Naive thymus-derived CD8-positive, alpha-beta T cell (primary cell): ENCODE measurements at places on chromosomes 1 and 21. TPM values are rescaled to one million over a fixed set of nuclear protein-coding genes. Genes with fewer than 3 reads are reported as not detected.
A peak's percentile ranks its signal among the peaks of the same experiment; 100 is the strongest.

DNA sequence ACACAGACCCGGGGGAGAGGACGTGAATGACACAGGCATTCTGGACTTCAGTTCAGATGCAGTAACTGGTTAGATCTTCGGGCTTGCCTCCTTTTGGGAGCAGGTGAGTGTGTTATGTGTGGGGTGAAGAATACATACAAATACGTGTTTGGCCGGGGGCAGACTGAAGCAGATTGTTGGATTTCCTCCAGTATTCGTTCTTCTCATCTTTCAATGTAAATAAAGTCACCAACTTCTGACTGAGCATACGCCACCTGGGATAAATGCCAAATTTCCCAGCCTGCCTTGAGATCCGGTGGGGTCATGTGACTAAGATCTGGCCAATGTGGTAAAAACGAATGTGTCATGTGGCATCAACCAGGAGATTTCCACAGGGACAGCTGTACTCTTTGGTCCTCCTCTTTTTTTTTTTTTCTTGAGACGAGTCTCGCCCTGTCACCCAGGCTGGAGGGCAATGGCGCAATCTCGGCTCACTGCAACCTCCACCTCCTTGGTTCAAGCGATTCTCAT, 189.8 kb downstream of the RGS7 start:
- DNase-seq, result no peak

- DNase-seq, result no peak
Observed at GRCh38 chr1:2946291-2946690, 75.0 kb upstream of the ACTRT2 start.

DNA sequence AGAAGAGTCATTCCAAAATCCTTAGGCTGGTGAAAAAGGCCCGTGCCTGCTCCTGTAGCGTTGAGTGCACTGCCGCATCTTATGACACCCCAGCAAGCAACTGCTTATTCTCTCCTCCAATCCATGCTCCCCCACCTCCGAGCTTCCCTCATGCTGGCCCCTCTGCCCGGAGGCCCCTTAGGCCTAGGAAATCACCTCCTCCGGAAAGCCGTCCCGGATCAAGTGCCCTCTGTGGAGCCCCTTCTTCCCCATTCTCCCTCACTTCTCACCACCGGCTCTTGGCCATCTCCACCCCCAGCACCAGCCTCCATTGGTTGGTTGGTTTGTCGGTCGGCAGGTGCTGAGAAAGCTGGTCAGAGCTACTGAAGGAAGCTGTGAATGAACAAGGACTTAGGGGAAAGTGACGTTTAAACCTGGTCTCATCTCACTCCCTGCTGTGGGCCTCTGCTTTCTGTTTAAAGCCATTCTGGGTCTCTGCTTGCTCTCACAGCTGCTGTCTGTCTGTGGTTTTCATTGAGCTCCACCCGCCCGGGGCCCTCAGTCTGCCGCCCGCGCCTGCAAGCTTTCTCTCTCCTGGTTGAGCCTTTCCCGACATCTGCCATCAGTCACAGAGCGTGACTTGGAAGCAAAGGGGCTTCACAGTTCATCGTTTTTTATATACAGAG, 122.2 kb downstream of the KCNN3 start:
- peak; percentile 52 for DNase-seq

- no peak for DNase-seq
Observed at GRCh38 chr21:31566064-31566463, 93.4 kb upstream of the SOD1 start.

- DNase-seq, result no peak
Observed at GRCh38 chr21:19322360-19322759, 918.8 kb upstream of the TMPRSS15 start.

DNA sequence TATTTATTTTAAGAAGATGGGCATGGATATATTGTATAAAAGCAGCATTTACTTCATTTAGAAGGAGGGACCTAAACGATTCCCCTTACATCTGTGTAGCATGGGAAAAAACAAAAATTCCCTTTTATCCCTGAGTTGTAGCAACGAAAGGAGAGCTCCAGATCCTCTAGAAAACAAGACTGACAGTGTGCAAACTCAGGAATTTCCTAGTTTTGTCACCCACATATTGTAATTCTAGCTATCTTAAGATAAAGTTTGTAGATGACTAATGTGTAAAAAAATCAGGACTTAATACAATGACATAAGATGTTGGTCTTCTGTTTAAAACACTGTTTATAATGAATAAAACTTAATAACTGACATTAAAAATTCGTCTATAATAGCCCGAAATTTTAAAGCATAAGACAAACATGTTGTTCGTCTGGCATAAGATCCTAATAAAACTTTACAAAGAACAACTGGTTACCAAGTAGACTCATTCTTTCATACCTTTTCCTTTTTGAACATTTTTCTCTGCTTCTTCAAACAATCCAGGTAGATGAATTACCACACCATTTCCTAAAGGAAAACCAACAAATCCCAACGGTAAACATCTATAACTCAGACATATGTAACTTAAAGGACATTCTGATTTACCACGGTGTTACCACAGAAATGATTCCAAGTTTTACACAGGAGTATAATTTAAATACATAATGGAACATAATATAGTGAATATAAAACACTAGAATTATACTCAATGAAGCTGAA, 15.2 kb downstream of the ADSS2 start:
- DNase-seq, result no peak

GRCh38 chr1:79594121-79594698, 587.7 kb upstream of the ADGRL4 start:
- DNase-seq, result no peak

DNA sequence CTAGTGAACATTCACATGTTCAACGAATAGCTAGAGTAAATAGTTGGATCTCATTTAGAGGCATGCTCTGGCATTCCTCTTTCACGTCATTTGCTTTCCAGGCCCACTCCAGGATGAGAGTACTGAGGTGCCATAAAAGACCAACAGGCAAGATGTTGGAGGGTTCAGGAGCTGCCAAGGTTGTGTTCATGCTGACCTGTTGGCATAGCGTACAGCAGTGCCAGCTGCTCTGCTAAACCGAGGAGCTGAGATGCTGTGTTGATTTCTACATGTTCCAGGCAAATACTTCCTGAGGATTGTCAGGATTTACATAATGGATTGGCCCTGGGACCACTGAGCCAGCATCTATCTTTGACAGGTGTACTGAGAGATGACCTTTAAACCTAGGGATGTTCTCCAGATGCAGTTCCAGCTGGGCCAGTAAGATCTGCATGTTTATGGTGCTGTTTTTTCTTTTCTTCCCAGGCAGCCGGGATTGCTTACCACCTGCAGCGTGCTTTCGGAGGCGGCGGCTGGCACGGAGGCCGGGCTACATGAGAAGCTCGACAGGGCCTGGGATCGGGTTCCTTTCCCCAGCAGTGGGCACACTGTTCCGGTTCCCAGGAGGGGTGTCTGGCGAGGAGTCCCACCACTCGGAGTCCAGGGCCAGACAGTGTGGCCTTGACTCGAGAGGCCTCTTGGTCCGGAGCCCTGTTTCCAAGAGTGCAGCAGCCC, 66.9 kb downstream of the DISC1 start:
- DNase-seq, result no peak

- no peak for DNase-seq
Observed at GRCh38 chr1:172148213-172148612, 272.3 kb upstream of the C1orf105 start.

DNA sequence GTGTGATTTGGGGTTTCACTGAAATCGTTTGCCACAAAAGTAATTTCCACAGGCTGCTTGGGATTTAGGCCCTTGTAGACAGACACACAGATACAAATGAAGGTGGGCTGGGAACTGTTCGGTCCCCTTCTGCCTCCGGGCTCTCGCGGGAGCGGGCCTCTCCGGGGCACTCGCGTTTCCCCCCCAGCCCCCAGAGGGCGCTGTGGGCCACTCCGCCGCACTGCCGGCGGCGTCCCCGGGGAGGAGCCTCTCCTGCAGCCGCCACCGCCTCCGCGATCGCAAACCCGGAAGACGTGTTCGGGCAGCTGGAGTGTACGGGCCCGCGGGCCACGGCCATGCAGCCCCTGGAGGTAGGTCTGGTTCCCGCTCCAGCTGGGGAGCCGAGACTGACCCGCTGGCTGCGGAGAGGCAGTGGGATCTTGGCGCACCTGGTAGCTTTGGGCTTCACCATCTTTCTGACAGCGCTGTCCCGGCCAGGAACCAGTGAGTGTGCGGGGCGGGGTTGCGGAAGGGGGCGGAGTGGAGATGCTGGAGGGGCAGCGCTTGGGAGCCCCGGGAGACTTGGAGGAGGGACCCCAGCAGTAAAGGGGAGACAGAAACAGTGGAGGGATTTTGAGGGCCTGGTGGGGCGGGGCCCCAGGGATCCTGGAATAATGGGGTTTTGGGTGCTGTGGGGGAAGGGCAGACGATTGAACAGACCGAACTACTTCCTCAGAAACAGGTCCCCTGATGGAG, at the start of gene CYB561D1:
CYB561D1 (plus strand) TSS at position 290 of the 735 bp plus-strand sequence; CDS start at position 336, 46 bp downstream.
- DNase-seq, result peak; percentile 92

DNA sequence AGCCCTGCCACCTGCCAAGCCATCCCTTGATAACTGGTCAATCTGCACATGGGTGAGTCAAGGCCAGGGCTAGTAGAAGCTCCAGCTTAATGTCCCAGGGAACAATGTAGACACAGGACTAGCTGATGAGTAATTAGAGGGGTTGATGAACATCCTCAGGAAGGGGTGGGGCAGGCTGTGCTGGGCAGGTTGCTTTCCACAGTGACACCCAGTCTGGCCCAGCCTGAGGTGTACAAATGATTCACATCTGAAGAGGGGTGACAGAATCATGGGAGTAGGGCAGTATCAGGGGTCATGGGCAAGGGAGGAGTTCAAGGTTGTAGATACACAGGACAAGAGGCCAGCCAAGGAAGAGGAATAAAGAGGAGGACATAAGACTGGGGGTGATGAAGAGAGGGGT, 4.3 kb downstream of the LPAR3 start:
- DNase-seq, result no peak

GRCh38 chr1:16356867-16357266, 4.6 kb upstream of the FBXO42 start:
- DNase-seq, result no peak

DNA sequence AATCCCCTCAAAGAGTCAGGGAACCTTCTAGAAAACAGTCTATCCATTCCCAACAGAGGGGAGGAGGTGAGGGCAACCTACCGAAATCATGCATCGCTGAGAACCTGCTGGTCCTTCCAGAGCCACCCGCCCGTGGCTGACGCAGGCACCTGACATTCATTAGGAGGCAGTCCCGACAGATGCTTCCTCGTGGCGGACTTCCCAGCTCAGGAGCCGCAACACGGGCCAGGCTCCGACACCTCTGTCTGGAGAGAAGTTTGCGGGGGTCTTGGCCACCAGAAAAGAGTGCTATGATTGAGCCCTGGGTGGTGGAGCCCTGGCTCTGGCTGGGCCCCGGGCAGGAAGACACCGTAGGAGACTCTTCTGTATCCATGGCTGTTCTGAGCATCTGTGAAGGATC, 86.4 kb upstream of the ARHGEF16 start:
- DNase-seq, result no peak

DNA sequence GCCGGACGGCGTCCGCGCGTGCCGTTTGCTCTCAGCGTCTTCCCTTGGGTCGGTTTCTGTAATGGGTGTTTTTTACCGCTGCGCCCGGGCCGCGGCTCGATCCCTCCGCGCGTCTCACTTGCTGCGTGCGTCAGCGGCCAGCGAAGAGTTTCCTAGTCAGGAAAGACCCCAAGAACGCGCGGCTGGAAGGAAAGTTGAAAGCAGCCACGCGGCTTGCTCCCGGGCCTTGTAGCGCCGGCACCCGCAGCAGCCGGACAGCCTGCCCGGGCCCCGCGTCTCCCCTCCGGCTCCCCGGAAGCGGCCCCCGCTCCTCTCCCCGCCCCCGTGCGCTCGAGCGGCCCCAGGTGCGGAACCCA, 159.8 kb downstream of the RUNX1 start:
- peak; percentile 54 for DNase-seq

DNA sequence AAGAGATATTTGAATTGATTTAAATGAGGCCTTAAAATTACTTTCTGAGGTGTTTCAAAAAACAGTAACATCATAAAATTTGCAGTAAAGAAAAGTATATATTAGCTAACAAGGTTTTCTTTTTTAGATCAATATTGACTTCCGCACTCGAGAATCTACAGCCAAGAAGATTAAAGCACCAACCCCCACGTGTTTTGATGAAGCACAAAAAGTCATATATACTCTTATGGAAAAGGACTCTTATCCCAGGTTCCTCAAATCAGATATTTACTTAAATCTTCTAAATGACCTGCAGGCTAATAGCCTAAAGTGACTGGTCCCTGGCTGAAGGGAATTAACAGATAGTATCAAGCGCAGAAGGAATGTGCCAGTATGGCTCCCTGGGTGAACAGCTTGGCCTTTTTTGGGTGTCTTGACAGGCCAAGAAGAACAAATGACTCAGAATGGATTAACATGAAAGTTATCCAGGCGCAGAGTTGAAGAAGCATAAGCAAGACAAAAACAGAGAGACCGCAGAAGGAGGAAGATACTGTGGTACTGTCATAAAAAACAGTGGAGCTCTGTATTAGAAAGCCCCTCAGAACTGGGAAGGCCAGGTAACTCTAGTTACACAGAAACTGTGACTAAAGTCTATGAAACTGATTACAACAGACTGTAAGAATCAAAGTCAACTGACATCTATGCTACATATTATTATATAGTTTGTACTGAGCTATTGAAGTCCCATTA, 3.6 kb downstream of the RGS1 start:
- DNase-seq, result peak; percentile 14

DNA sequence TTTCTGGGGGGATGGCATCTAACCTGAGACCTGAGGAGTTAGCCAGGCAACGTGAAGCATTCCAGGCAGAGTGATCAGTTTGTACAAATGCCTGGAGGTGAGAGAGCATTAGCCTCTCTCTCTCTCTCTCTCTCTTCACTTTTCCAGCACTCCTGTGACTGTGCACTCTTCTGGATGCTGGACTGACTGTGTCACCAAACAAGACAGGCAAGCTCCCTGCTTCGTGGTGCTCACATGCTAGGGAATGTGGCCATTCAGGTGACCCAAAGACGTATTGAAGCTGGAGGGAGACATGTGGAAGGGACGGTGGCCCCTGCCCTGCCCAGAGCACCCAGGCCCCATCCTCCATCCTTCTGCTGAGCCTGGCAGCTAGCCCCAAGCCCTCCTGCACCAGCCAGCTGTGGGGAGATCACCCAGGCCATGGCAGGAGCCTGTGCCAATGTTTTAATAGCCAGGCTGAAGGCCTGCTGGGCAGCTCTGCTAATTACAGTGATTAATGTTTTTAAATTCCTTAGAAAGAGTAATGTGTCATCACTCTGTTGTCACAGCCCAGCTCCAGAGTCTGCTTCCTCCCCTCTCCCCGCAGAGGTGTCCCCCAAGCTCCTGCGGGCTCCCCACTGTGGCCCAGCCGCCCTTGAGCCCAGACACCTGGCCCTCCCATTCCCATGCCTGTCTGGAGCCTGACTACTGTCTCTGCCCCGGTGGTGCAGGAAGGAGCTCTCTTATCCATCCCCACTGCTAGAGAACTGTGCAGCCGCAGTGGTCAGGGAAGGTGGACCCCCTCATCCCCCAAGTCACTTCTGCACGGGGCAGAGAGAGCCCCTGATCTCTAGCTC, 48.9 kb downstream of the UBIAD1 start:
- DNase-seq, result no peak

The BNIPL gene
- not detected for polyA plus RNA-seq

The FMO1 gene
- polyA plus RNA-seq, result not detected

The KIF17 gene
- polyA plus RNA-seq, result not detected

The KCNAB2 gene
- polyA plus RNA-seq, result 21.4 TPM

The OR6K3 gene
- polyA plus RNA-seq, result not detected

The SPATA17 gene
- polyA plus RNA-seq, result not detected
